ENCODE measurements at places on chromosomes 5 and 9. TPM values are rescaled to one million over a fixed set of nuclear protein-coding genes. Genes with fewer than 3 reads are reported as not detected.
A peak's percentile ranks its signal among the peaks of the same experiment; 100 is the strongest.

- DNase-seq, result no peak
Measured at GRCh38 chr9:78103971-78104433, 72.4 kb upstream of the GNAQ start.

The COL15A1 gene
- 0.15 TPM for total RNA-seq

The CSF1R gene
- 0.17 TPM for total RNA-seq

- DNase-seq, result peak; percentile 38
Measured at GRCh38 chr9:109574061-109574882, 76.2 kb upstream of the PTPN3 start.

The CEP78 gene
- total RNA-seq, result 48.1 TPM

The FOXI1 gene
- not detected for total RNA-seq

GRCh38 chr5:165209101-165209727 lies 1703.8 kb downstream of the MAT2B start:
- DNase-seq, result no peak

GRCh38 chr5:179901915-179902762 lies 5.6 kb downstream of the TBC1D9B start:
- no peak for DNase-seq

DNA sequence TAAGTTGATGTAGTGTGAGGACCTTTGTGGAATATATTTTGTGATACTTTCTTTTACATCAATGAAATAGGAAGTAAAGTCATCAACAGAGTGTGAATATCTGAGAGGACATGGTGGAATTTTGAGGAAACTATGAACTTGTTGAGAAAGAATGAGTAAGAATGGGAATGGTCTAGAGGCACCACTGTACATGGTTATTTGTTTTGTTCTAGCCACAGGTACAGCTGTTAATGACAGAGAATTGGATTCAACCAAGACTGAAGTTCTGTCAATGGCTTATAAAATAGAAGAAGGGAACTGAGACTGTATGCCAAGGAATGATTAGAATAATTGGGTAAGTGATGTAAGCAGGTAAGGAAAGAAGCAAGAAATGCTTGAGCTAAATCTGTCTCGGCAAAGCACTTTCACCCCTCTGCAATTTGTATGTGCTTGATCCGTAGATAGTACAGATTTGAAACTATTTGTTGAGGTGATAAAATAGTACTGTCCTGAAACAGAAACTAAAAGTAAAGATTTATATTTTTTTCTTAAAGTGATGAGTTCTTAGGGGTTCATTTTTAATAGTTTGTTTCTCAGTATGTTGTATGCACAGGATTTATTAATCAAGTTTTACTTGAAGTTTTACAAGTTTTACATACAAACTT lies 468.8 kb upstream of the SMC2 start:
- DNase-seq, result no peak

GRCh38 chr5:16903480-16904300 lies 32.4 kb downstream of the MYO10 start:
- DNase-seq, result no peak

GRCh38 chr9:85594316-85594715 lies 147.4 kb downstream of the AGTPBP1 start:
- DNase-seq, result no peak

GRCh38 chr9:79213417-79214125 lies 358.2 kb upstream of the TLE4 start:
- DNase-seq, result no peak
